ENCODE measurements at places on chromosomes 12 and 14.

- DNase-seq, result no peak
Measured at GRCh38 chr14:43901911-43902673, 605.0 kb downstream of the FSCB start.

GRCh38 chr14:34247605-34248004 is 214.4 kb downstream of the SPTSSA start:
- no peak for DNase-seq

GRCh38 chr12:90085494-90086274 is 377.0 kb upstream of the ATP2B1 start:
- no peak for DNase-seq

- no peak for DNase-seq
Measured at GRCh38 chr14:34052658-34053014, 101.8 kb upstream of the EGLN3 start.

DNA sequence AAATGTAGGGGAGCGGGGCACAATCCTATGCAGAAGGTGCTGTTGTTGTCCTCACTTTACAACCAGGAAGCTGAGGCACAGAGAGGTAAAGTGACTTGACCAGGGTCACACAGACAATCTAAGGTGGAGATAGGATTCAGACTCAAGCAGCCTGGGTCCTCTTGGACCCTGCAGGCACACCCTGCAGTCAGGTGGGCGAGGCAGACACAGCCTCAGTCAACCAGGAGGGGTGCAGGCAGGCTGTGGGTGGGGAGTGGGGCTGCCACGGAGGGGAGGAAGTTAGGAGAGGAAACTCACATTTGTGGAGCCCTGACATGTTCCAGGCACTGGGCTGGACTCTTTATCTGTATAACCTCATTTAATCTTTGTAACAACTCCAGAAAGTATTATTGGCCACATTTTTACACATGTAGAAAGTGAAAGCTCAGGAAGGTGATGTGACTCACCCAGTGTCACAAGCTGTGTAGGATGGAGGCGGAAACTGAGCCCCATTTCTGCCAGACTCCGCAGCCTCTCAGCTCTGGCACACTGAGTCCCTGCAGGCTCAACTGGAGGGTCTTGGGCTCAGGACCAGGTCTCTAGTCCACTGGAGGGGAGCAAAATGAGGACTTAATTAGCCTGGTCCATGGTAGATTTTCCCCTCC is 24.9 kb upstream of the CHGA start:
- peak; percentile 62 for DNase-seq

GRCh38 chr12:113237748-113238147 is 16.5 kb downstream of the TPCN1 start:
- no peak for DNase-seq

- no peak for DNase-seq
Measured at GRCh38 chr12:48292040-48292439, 58.7 kb downstream of the ZNF641 start.

GRCh38 chr14:85276979-85277228 is 253.0 kb upstream of the FLRT2 start:
- DNase-seq, result no peak

DNA sequence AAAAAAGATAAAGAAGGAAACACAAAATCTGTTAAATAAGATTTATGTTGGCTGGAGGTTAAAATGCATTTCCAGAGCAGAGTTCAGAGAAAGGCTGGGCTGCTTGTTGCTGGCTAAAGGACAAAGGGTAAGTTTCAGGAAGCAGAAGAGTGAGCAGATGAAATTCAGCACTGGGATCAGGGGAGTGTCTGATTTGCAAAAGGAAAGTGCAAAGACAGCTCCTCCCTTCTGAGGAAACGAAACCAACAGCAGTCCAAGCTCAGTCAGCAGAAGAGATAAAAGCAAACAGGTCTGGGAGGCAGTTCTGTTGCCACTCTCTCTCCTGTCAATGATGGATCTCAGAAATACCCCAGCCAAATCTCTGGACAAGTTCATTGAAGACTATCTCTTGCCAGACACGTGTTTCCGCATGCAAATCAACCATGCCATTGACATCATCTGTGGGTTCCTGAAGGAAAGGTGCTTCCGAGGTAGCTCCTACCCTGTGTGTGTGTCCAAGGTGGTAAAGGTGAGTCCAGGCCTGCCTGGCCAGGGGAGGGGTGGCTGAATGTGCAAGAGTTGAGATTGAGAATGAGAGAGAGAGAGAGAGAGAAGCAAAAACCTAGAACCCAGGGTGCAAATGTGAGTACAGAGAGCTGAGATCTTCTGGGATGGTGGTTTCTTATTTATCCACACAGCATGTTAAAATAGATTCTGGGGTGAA is at the start of gene OAS1:
TSS of gene OAS1 (plus strand) at position 251 of the 703 bp plus-strand sequence. CDS start at position 329, 78 bp downstream.
- DNase-seq, result no peak
